Stimulated activated CD8-positive, alpha-beta memory T cell treated with anti-CD3 and anti-CD28 coated beads, Interleukin-4, amount 100 ng/mL, for 48 hours (primary cell): ENCODE measurements at places on chromosomes 3 and 15.

DNA sequence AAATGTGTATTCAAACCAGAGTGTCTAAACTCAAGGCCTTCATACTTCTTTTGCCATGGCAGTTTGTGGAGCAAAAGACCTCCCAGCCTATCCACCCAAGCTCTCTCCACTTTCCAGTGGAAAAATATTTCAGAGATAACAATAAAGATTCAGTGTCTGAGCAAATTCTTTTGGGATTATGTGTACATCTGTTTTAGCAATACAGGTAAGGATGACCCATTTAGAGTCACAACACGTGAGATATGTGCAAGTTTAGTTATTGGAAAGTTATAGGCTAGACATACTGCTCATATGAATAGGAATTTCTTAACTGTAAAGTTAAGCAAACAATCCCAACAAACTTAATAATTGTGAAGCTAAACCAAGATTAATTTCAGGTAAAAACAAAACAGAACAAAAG lies 174.5 kb upstream of the LRIG1 start:
- DNase-seq = no peak

DNA sequence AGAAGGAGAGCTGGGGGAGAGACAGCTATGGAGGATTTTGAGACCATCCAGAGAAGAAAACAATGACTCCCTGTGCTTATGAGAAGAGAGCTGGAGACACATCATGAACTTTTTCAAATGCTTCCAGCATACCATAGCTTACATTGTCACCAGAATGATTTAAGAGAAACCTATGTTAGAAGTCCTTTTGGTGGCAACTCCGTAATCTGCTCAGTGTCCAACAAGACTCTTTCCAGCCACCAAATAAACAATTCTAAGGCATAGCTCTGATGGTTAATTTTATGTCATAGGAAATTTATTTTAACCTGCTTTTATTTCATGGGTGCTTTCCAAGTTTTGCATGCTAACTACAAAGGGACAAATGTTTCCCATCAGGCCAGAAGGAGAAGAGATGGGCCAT lies 200.3 kb upstream of the MCTP2 start:
- no peak for DNase-seq

- no peak for DNase-seq
Observed at GRCh38 chr15:76793162-76793561, 112.0 kb downstream of the SCAPER start.

- DNase-seq = no peak
Observed at GRCh38 chr3:101859882-101860448, 10.7 kb downstream of the NFKBIZ start.

DNA sequence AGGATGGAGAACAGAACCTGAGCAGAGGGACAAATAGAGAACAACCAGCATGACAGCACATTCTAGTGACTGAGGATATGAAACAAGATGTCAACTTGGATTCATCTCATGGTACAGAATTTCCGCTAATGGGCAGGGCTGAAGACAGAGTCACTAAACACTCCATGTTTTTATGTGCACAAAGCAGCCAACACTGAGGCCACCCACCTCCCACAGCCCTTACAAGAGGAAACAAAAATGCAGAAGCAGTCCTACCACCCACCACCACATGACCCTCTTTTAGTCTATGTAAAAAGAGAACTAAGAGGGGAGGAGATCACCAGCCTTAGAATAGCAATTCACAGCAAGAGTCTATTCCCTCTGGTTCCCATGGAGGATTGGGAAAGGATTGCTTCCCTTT lies 131.4 kb upstream of the UBE2E2 start:
- no peak for DNase-seq

DNA sequence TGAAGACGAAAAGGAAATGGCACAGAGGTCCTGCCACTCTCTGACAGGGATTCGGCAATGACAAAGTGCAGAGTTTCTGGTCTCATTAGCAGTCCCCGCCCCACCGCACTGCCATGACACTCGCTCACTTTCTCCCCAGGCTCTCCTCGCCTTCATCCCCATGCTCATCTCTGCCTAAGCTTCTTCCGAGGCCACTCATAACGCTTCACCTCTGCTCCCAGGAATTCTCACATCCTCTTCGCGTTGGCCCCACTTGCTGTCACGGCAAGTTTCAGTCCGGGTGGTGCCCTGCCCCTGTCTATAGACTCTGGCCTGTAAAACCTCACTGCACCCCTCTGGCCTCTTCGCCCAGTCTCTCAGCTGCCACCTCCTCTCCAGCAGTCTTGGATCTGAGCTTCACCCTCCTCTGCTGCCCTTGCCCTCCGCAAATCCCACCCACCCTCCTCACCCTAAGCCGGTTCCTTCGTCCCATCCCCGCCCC lies 654 bp downstream of the RUBCN start:
- DNase-seq = peak; percentile 68

GRCh38 chr15:60839510-60840211 lies 360.7 kb upstream of the ICE2 start:
- DNase-seq = no peak

- DNase-seq = no peak
Observed at GRCh38 chr3:101466465-101467309, 46.3 kb downstream of the SENP7 start.

GRCh38 chr3:181105646-181106045 lies 116.1 kb upstream of the DNAJC19 start:
- no peak for DNase-seq

DNA sequence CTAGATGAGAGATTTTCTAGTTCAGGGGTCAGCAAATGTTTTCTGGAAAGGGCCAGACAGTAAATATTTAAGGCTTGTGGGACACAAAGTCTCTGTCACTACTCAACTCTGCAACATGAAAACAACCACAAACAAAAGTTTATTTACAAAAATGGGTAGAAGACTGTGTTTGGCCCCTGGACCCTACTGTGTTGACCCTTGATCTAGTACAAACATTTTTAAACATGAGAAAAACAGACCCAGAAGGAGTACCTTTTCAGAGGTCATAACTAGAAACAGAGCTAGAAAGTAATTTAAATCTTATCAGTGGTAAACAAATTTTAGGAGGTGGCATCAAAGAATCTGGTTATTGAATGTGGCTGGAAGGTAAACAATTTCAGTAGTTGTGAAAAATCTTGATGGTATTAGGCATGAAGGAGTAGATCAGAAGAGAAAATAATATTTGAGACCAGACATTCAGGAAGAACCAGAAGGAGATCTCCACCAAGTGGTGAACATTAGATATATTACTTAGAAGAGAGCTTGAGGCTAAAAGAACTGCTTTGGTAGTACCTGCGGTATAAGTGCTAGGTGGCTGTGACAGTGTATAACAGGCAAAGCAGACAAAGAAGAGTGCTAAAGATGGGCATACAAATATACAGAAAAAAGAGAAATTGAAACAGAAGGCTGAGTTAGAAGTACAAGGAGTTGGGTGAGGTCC lies 101.7 kb downstream of the NR1I2 start:
- no peak for DNase-seq

- no peak for DNase-seq
Observed at GRCh38 chr3:160170409-160171370, 54.5 kb upstream of the C3orf80 start.

GRCh38 chr15:100775581-100776185 lies 103.9 kb upstream of the ALDH1A3 start:
- no peak for DNase-seq

DNA sequence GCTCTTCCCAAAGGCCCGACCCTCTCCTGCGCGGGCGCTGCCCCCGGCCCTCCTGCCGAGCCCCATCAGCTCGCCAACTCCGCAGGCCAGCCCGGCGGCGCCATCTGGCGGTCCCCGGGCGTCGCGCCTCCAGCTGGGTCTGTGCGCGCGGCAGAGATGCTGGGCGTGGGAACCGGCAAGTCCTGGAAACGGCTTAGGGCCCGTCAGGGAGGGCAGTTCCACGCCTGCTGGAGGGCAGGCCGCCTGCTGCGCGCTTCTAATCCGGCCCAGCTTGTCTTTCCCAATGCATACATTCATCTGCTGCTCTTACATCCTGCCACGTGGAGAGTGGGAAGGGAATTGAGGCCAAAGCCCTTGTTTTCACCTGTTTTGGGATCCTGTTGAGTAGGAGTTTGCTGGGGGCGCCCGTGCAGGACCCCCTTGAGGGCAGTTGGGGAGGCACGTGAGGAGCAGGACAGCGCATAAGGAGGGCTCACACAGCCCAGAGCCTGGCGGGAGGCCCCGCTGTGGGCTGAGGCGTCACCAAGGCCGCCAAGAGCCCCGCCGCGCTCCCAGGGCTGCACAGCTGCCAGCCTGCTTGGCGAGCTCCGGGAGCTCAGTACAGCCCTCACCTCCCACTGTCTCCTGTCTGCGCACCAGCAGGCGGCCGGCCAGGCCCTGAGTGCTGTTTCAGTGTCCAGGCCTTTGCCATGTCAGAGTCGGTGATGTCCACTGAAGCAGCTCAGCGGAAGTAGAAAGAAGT lies 165.6 kb downstream of the NSMCE3 start:
- peak; percentile 73 for DNase-seq

DNA sequence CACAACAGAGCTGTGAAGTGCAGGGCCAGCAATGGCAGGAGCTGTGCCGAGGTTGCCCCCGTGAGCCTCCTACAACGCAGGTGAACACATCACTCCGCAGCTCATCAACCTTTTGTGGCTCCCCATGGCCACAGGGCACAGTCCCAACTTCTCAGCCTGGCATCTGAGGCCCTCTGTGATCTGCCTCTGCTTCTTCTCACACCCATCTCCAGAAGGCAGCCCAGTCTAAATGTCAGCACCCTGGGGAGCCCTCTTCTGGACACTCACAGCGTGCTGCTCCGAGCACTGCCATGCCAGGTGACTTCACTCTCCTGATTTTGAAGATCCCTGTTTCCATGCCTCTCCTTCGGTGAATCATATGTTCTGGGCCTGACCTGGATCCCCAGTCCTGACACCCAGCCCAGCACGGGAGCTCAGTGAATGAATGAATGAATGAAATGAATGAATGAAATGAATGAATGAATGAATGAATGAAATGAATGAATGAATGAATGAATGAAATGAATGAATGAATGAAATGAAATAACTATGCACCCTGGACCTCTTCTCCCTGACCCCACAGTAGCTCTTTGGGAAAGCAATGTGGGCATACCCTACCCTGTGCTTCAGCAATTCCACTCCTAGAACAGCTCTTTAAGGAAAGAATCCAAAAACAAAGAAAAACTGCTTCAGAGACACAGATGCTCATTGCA lies 17.9 kb upstream of the SKIC8 start:
- no peak for DNase-seq

DNA sequence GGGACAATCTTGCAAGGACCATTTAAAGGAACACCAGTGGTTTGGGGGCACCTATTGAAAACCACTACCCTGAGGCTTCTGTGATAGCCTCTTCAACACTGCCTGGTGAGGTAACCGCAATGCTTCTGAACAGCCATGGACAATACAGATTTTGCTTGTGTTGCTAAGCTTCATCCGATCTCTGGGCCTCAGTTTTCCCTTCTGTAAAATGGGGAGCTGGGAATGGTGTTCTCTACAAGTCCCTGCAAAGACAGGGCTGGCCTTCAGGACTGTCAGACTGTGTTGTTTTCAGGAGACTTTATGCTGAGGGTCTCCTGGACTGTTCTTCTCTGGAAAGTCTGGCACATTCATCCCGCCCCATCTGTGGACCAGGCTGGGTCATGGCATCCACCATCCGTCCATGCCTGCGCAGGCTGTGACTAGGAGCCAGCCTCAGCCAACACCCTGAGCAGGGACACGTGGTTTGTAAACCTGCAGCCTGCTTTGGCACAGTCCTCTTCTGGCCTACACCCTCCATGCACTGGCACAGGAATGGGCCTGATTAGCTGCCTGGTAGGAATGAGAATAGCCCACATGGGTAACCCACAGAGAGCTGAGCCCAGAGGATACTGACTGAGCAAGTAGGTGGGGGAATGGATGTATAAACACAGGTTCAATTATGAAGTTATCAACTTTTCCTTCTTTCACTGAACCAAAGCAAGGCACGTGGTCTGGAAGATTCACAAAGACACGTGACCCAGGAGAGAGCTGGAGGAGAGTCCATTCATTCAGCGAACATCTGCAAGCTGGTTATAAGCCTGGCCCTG lies 55.3 kb downstream of the ROPN1B start:
- DNase-seq = peak; percentile 8

GRCh38 chr15:78684657-78685056 lies 43.6 kb upstream of the CHRNB4 start:
- DNase-seq = no peak

GRCh38 chr3:58102390-58102750 lies 94.1 kb downstream of the FLNB start:
- no peak for DNase-seq

- DNase-seq = no peak
Observed at GRCh38 chr3:85867072-85867471, 908.3 kb downstream of the CADM2 start.

GRCh38 chr3:43843386-43843785 lies 152.6 kb downstream of the ABHD5 start:
- no peak for DNase-seq

GRCh38 chr3:124552224-124552623 lies 178.0 kb upstream of the UMPS start:
- DNase-seq = no peak

GRCh38 chr3:150447631-150448465 lies 39.8 kb downstream of the TSC22D2 start:
- DNase-seq = no peak

DNA sequence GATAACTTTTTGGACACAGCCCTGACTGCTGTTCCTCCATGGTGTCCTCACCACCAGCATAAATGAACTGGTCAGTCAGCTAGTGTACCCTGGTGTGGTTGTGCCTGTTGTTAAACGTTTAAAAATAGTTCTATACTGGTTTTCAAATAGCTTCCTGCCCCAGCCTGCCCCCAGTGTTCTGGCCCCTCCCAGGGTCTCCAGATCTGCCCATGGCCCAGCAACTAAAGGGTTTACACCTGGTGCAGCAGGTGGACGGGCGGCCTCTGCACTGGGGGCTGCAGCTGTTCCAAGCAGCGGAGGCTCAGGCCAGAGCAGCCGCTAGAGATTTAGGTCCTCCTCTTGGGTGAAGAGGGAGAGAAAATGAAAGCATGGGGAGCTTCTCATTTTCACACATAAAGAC lies 6.1 kb upstream of the NR2E3 start:
- no peak for DNase-seq

- no peak for DNase-seq
Observed at GRCh38 chr3:52077925-52078324, 21.6 kb upstream of the DUSP7 start.

- DNase-seq = no peak
Observed at GRCh38 chr3:46114323-46114988, 87.2 kb upstream of the XCR1 start.

GRCh38 chr3:171023566-171023965 lies 3.0 kb downstream of the SLC2A2 start:
- no peak for DNase-seq

GRCh38 chr15:62617741-62618140 lies 424.8 kb upstream of the TPM1 start:
- no peak for DNase-seq

GRCh38 chr15:89669941-89670340 lies 9.2 kb downstream of the PLIN1 start:
- DNase-seq = no peak

DNA sequence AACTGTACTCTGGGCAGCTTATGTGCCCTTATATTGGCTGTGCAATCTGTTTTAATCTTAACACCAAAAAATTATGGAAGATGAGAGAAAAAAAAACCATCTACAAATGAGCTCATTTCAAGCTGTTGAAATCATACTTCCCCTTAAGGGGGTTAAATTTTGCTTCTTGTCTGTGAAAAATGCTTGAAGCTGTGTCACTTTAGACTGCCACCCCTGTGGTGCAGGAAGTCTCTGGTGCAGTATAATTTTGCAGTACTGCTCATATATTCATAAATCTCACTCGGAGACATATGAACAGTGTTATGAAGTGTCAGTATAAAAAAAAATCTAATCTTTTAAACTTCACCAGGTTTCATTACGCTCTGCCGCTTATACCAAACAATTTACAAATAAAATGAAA lies 30.4 kb upstream of the FEZF2 start:
- DNase-seq = no peak

- no peak for DNase-seq
Observed at GRCh38 chr3:139289860-139290524, 53.8 kb upstream of the MRPS22 start.

GRCh38 chr3:33834096-33834453 lies 35.6 kb downstream of the PDCD6IP start:
- no peak for DNase-seq
